Esophagus squamous epithelium (tissue), 5 donors: ENCODE measurements at places on chromosomes 1 and 21.

DNA sequence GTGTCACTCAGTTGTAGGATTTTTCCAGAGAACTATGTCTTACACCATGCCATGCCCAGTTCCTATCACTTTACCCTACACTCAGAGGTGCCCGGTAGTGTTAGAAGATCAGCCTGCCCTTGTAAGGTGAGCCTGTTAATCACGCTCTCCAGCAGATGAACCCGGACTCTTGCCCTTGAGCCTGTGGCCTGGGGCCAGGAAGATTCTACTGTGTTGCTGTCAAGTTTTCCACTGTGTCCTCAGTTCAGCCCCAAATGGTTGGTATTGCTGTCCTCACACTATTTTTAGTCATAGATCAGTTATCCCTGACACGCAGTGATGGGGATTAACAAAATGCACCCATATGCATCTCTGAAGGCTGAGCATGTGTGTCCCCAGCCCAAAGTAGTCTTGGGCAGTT lies 105.0 kb upstream of the SPAG17 start:
- no peak for DNase-seq

DNA sequence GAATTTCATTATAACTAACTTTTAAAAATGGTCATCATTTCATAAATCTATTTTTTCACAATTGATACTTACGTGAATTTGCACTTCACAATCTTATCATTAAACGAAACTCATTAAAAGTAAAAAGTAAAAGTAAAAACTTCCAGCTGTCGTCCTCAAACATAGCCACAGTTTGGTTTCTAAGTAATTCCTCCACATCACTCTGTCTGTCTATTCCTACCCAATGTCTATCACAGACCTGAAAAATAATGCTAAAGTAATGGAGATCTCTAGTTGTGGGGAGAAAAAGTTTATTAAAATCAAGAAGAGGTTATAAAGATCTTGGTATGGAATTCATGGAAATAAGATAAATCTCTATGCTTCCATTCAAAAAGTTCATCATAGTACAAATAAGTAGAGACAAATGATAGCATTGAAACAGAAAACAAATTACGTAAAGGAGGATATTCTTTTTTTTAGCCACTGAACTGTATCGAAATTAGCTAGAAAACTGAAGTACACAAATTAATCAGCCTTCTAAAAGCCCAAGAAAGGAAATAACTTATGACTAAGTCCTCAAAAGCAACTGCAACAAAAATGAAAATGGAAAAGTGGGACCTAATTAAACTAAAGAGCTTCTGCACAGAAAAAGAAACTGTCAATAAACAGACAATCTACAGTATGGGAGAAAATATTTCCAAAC lies 148.6 kb downstream of the TIAM1 start:
- no peak for DNase-seq

DNA sequence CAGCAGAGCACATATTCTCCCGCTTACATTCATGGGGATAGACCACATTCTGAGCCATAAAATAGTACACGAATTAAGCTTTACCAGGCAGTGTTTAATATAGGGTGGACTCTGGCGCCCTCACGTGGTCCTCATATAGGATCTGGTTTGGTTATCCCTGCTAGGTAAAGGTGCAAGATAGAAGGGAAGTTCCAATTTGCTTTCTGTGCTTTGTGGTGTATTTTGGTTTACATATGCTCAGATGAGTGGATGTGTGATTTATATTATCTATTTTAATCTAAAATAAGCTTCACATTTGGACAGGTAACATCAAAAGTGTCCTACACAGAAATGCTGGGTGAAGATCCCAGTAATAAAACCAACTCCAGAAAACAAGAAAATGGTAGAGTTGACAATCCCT lies 3.6 kb downstream of the CR1 start:
- peak; percentile 12 for DNase-seq

- DNase-seq = no peak
Measured at GRCh38 chr21:21187579-21187978, 189.4 kb downstream of the NCAM2 start.

- DNase-seq = no peak
Measured at GRCh38 chr1:89627596-89627962, 5.3 kb upstream of the LRRC8C start.

- DNase-seq = no peak
Measured at GRCh38 chr1:45925728-45926287, 122.4 kb downstream of the MAST2 start.
